ENCODE measurements at places on chromosomes 11 and 22. TPM values are rescaled to one million over a fixed set of nuclear protein-coding genes. Genes with fewer than 3 reads are reported as not detected.

GRCh38 chr11:12148882-12149281 is 38.5 kb downstream of the MICAL2 start:
- H3K4me3 ChIP-seq, result no peak overlapping the region
- no peak overlapping the region for H3K27ac ChIP-seq
- no peaks in the 10 kb centered on the region for H3K27me3 ChIP-seq
- H3K4me1 ChIP-seq, result no peaks in the 10 kb centered on the region
- no peaks in the 10 kb centered on the region for H3K36me3 ChIP-seq

NAA40 gene
- 28.6 TPM for total RNA-seq

- DNase-seq, result no peak
- 0 out of 2 replicates have a peak, but pooled peaks cover 6% of the 10 kb centered on the region for H3K27me3 ChIP-seq
- no peak within 1 kb of the TSS for H3K4me3 ChIP-seq
- no peaks in the 10 kb centered on the region for H3K36me3 ChIP-seq
Measured at GRCh38 chr22:37244114-37244921, at the start of gene RAC2. Gene RAC2 (minus strand): TSS chr22:37244269. CDS start chr22:37244148, 121 bp downstream.

GAL3ST1 gene
- not detected for total RNA-seq
